ENCODE measurements at places on chromosomes 16 and 17.
A peak's percentile ranks its signal among the peaks of the same experiment; 100 is the strongest.

GRCh38 chr16:35746281-35746962 lies 2287.0 kb downstream of the TP53TG3F start:
- DNase-seq, result no peak

DNA sequence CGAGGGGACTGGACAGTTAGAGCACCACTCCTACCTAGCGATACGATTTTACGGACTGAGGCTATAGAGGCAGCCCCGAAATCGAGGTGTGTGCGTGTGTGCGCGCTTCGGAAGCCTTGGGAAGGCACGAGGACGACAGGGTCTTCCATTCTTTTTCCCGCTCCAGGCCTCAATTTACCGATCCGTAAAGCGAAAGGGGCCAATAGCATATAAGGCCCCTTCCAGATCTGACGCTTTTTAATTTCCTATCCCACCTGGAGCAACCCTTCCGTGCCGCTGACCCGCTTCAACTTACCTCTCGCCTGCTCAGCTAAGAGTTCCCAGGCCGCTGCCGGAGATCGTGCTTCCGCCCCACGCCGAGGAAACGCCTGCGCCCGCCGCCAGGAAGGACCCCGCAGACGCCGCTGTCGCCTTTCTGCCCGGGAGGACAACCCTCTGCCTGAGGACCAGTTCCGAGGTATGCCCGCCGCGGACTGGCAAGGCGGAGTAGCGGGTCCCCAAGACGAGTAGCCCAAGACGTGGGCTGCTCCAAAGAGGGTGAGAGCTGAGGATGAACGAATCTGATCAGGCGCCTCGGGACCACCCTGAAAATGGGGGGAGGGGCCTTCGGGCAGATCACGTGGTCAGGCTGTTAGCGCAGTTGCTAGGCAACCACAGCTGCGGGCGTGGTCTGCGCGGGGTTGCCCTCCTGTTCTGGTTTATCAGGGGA lies at the start of gene EFTUD2:
EFTUD2 (minus strand) TSS at position 372 of the 709 bp plus-strand sequence. CDS start 4,924 bp downstream, outside the sequence.
- DNase-seq, result peak; percentile 95

DNA sequence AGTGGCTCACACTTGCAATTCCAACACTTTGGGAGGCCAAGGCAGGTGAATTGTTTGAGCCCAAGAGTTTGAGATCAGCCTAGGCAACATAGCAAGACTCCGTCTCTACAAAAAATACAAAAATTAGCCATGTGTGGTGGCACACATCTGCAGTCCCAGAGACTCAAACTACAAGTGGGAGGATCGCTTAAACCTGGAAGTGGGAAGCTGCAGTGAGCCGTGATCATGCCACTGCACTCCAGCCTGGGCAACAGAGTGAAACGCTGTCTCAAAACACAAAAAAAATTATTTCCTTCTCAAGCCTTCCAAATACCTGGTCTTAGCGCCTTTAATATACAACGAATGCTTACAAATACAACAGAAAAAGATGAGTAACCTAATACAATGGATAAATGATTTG lies 19.7 kb upstream of the CBX2 start:
- DNase-seq, result no peak

GRCh38 chr17:8736362-8736761 lies 8.3 kb downstream of the CCDC42 start:
- DNase-seq, result no peak

DNA sequence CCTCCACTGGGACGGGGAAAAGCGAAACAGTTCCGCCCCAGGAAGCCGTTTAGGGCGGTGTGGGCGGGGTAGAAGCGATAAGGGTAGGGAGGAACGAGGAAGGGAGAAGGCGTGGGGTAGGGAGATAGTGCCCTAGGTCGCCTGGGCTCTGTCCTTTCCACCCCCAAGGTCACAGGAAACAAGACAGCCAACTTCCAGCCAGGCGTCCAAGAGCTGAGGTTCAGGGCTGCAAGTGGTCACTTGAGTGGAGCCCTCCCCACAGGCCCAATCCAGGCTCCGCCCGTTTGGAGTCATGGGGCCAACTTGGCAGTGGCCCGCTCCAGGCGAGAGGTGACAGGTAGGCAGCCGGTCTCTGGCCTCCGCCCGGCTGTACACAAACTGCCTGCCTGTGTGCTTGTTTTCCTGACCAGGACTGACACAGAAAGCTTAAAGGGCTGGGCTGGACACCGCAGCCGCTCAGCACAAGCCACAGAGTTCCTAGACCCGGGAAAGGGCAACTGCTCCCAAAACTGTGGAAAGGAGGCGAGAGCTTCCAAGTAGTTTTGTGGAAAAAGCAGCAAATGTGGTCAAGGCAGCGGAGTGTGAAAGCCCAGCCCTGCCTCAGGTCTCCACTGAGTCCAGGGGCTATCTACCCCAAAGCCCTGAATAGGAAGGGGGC lies at the start of gene RILP:
RILP (minus strand) TSS at position 23 of the 658 bp plus-strand sequence. CDS start 62 bp downstream, outside the sequence.
- peak; percentile 85 for DNase-seq
